ENCODE measurements at places on chromosomes 1 and 21.

DNA sequence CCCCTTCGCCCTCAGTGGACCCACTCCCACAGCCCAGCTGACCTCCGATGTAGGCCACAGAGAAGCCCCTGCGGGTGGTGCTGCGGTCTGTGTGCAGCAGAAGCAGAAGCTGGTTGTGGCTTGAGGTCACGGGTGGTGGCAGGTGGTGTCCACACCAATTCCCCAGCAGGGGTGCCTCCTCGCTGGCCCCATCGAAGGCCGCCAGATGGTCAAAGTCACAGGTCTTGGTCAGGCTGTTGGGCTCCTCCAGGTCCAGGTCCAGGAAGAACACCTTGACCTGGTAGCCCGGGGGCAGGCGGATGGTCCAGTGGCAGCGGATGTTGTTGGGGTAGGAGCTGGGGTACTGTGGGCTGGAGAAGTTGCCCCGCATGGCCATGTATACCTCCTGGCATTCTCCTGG, 13.1 kb downstream of the CDCP2 start:
- no peak for DNase-seq

DNA sequence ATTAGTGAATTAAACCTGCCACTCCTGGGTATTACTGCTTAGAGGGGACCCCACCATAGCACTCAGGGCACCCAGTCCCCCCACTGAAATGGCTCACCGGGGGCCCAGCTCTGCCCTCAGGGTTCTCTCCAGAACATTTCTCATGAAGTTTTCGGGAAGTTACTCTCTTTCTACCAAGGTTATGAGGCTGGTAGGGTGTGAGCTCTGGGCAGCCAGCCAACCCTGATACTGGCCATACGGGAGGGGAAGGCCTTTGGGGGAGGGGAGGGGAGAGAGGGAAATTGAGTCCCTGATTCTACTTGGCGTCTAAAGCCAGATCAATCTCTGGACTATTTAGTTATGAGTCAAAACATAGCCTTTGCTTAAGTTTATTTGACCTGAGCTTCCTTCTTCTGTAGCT, 12.9 kb upstream of the PDE9A start:
- DNase-seq: peak; percentile 20

DNA sequence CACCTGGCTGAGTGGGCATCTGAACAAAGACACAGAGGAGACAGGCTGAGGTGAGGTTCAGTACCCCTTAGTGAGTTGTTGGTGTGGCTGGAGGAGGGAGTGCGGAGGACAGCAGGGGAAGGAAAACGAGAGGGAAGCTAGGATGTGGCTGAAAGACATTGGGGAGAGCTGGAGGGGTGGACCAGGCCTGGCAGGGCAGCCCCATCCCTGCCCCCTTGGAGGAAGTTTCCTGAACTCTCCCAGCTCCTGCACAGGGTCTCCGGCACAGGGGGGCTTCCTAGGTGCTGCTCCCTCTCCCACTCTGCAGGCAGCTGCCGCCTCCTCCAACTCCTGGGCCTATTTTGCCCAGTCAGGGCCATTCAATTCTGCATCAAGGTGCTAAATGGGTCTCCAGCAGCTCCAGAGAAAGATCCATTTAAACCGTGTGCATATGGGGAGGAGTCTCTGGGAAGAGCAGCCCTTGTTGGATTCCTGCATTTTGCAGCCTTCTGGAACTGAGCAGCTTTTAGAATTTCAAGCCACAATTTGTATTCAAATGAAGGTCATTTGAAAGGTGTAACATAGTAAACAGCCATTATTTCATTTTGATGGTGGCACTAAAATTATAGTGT, 193.9 kb downstream of the CAMTA1 start:
- DNase-seq: no peak

DNA sequence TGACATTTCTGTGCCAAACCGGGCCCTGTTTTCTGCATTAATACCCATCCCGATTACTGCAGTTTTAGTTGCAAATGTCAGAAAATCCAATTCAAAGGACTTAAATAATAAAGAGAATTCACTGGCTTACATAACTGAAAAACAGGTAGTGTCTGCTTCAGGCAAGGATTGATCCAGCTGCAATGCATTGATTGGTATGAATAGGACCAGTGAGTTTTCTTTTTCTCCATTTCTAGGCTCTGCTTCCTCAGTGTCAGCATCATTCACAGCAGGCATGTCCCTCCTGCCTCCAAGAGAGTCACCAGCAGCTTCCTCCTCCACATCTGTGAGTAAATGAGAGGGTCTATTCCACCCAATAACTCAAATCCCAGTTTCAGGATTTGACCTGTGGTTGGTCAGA, 33.7 kb upstream of the ACTL8 start:
- DNase-seq: no peak

- DNase-seq: no peak
Observed at GRCh38 chr1:185312361-185313138, 4.5 kb downstream of the IVNS1ABP start.

GRCh38 chr21:33901412-33902288, 14.0 kb downstream of the ATP5PO start:
- DNase-seq: peak; percentile 52

- no peak for DNase-seq
Observed at GRCh38 chr1:108556066-108556465, 3.8 kb upstream of the EEIG2 start.

DNA sequence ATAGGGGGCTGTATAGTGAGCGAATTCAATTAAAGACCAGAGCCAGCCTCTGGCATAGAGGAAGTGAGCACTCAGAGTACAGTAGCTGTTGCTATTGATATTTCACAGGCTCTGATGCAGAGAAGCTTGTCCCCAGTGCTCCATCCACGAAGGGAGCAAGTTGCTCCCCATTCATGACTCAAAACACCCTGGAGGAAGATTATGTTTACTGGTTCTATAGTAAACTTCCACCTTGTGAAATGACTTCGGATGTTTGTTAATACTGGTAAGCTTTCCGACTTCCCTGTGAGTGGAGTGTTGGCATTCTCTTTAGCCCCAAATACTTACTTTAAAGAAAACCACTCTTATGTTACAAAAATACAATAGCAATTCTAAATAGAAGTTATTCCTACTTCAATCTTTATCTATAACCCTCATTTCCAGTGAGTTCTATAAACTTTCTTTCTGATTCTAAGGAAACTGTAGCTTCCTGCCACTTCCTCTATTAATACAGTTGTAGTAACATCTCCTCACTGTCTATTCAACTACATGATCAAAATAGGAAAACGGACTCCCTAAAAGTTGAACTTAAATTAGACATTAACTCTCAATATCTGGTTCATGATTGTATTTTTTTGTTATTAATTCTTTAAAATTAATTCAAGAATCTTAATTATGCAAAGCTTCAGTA, 46.4 kb downstream of the ZNF281 start:
- peak; percentile 64 for DNase-seq

DNA sequence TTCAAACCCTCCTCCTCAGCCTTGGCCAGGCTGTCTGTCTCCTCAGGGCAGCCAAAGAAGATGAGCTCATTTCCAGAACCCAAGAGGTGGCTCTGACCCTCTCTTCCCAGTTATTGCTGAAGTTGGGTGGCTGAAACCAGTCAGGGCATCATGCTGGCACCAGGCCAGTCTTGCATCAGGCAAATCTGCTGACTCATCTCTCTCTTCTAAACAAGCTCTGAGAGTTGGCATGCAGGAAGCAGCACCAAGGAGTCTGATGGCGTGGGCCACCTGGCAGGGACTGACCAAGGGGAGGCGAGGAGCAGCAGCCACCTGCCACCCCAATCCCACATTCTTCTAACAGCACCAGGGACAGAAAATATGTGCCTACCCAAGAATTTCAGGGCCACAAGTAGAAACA, 104.8 kb upstream of the ATP1A1 start:
- DNase-seq: peak; percentile 94

DNA sequence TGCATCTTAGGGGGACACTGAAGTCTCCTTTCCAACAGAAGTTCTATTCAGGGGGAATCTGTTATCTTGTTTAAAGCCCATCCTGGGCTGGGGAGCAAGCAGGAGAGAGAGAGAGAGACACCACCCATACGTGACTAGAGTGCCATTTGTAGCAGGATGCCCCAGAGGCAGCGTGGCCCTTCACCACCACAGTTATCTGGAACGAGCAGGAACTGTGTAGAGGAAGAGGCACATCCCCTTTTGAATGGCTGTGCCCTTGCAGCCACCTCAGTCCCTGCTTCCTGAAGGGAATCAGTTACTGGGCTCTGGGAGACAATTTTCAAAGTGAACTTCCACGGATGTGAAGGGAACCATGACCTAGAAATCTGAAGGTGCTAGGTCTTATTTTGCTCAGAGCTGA, 19.4 kb upstream of the LAMTOR5 start:
- no peak for DNase-seq

DNA sequence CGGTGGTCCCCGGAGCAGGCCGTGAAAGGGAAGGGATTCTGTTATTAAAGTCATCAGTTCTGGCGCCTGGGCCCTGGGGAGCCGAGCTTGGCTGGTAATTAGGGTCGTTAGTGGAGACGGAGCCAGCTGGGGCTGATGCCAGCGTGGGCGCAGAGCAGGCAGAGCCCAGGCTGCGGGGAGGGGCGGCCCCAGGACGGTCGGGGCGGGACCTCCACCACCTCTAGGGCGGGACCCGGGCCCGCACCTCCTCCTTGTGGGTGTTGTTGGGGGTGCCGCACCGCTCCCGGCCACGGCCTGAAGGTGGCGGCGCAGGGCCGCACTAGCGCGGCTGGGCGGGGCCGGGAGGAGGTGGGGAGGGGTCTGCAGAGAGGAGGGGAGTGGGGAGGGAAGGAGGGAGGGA, 470.6 kb downstream of the PTPRU start:
- peak; percentile 33 for DNase-seq

GRCh38 chr1:153598309-153599172, 14.4 kb downstream of the S100A16 start:
- no peak for DNase-seq

DNA sequence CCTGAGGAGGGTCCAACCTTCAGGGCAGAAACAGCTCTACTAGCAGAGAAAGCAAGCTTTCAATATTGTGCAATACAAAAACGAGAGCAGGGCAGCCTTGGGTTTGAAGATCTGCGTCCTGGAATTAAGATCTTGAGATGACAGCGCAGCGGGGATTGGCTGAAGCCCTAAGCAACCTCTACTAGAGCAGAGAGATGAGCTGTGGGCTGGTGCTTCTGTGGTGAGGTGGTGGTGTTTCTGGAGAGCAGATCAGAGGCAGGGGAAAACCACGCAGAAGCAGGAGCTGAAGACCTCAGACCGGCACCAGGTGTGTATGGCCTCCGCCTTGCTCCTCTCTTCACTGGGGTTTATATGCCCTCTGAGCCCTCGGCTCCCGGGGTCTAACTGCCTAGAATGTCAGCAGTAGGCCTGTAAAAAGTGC, 12.5 kb downstream of the TRAF3IP3 start:
- no peak for DNase-seq

- DNase-seq: no peak
Observed at GRCh38 chr1:225980005-225980836, 18.9 kb downstream of the SDE2 start.

- DNase-seq: peak; percentile 80
Observed at GRCh38 chr1:32716312-32717148, 14.0 kb upstream of the SYNC start.

- no peak for DNase-seq
Observed at GRCh38 chr21:39503123-39503762, 51.5 kb downstream of the SH3BGR start.

GRCh38 chr1:8966606-8967005, 20.9 kb downstream of the CA6 start:
- DNase-seq: no peak

DNA sequence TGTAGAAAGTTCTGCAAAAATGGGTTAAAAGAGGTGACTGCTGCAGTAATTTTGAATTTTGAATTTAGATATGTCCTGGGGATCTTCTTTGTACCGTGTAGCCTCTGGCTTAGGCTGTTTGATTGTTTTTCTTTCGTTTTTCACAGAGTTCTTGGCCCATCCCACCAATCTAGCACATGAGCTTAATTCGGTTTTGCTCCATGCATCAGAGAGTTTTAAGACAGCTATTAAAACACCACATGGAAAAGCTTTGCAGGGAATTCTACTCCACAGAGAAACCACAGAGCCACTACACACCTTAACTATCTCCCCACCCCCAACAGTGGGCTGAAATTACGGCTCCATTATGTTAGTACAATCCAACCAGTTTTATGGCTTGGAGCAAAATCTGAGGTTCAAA, 25.5 kb downstream of the SPAG17 start:
- peak; percentile 94 for DNase-seq

DNA sequence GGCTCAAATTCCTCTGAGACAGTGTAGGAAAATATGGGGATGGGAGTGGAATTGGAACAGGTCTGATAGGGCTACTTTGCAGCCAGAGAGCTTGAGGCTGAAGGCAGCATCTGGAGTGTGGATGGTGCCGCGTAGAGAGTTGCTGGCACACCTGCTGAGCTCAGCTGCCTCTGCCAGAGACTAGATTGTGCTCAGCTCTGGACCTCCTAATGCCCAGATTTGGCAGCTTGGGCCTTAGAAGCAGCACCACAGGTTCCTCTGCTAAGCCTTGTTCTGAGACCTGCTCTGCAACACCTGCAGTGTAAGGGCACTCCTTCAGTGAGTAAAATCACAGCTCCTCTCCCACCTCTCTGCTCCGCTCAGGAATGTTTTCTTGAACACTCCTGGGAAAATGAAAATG, 23.3 kb downstream of the ACOT11 start:
- no peak for DNase-seq

GRCh38 chr1:44616284-44616990, 57.8 kb downstream of the TMEM53 start:
- no peak for DNase-seq
